ENCODE measurements at places on chromosomes 12 and 14. TPM values are rescaled to one million over a fixed set of nuclear protein-coding genes. Genes with fewer than 3 reads are reported as not detected.

The GPD1 gene
- polyA plus RNA-seq: 0.72 TPM

The SIX4 gene
- 0.04 TPM for polyA plus RNA-seq

DNA sequence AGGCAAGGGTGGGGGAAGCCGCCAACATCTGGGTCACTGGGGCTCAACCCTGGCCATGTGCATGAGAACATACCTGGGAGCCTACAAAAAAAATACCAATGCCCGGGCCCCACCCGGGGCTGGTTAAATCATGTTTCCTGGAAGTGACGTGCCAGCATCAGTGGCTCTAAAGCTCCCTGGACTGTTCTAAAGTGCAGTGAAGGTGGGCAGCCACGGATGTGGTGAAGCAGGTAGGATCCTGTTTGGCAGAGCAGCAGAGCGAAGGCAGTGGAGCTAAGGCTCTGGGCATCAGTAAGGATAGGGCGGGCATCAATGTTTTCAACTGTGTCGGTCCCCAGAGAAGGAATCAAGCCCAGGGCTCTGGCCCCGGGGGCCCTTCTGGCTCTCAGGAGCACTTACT lies 525 bp upstream of the GPR68 start:
- H3K4me3 ChIP-seq: no peak overlapping the region
- no peaks in the 10 kb centered on the region for H3K36me3 ChIP-seq
- H3K27ac ChIP-seq: peak overlapping the region; percentile 65
- DNase-seq: peak; percentile 87
- H3K27me3 ChIP-seq: no peaks in the 10 kb centered on the region
- peaks cover 94% of the 10 kb centered on the region for H3K4me1 ChIP-seq

DNA sequence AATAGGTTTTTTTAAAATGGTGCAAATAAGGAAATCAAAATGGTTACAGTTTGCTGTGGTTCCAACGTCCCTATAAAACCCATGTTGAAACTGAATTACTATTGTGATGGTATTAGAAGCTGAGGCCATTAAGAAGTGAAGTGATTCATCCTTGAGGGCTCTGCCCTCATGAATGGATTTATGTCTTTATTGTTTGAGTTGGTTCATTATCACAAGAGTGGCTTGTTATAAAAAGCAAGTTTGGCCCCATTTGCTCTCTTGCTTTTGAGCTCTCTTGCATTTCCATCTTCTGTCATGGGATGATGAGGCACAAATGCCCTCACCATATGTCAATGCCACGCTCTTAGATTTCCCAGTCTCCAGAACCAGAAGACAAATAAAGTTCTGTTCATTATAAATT lies 62.3 kb downstream of the PRKD1 start:
- H3K4me3 ChIP-seq: no peak overlapping the region
- H3K4me1 ChIP-seq: no peaks in the 10 kb centered on the region
- no peak overlapping the region for H3K27ac ChIP-seq
- DNase-seq: no peak

GRCh38 chr14:99078426-99078825 lies 193.6 kb downstream of the BCL11B start:
- H3K4me3 ChIP-seq: no peak overlapping the region
- no peaks in the 10 kb centered on the region for H3K4me1 ChIP-seq
- no peaks in the 10 kb centered on the region for H3K36me3 ChIP-seq
- no peak for DNase-seq
- H3K27ac ChIP-seq: no peak overlapping the region

The CLEC9A gene
- not detected for polyA plus RNA-seq
